ENCODE measurements at places on chromosomes 16 and 17.
A peak's percentile ranks its signal among the peaks of the same experiment; 100 is the strongest.

DNA sequence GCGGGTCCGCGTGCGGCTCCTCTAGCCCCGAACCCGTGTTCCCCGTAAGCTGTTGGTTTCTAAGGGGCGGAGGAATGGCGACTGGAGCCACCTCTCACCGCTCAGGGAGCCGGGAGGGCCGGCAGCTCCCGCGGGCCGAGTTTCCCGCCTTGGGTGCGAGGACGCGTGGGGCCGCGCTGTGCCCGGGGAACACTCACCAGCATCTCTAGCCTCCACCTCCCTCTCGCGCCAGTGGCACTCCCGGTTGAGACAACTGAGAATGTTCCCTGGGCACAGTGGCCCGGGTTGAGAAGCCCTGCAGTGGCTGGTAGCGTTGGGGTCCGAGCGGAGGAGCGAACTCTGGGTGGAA lies 560 bp downstream of the TELO2 start:
- no peak for DNase-seq

GRCh38 chr16:4833584-4833983 lies 13.5 kb downstream of the GLYR1 start:
- DNase-seq, result no peak

DNA sequence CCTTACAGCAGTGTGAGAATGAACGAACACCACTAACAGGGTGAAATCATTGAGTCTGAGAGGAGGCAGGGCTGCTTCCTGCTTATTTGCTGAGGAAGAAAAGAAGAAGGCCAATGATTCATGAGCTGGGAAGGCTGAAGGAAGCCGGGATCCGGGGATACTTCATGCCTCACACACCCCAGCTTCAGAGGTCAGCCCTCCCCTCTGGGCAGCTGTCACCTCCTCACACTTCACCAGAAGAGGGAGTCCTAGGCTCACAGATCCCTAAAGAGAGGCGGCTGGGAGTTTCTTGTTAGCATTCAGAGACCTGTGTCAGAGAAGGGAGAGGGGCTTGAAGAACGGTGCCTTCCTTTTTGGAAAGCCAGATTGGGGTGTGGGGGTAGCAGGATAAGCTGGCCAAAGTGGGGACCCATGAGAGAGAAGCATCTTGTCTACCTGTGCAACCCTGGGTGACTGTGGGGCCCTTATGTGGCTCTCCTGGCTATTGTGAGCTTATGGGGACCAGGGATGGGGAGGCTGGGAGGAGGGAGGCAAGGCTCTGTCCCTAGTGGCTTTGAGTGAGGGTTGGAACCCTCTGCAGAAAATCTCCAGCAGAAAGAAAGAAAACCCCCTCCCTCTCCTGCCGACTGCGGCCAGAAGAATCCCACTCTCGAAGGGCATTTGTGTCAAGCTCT lies 94.6 kb downstream of the RGS9 start:
- peak; percentile 80 for DNase-seq

DNA sequence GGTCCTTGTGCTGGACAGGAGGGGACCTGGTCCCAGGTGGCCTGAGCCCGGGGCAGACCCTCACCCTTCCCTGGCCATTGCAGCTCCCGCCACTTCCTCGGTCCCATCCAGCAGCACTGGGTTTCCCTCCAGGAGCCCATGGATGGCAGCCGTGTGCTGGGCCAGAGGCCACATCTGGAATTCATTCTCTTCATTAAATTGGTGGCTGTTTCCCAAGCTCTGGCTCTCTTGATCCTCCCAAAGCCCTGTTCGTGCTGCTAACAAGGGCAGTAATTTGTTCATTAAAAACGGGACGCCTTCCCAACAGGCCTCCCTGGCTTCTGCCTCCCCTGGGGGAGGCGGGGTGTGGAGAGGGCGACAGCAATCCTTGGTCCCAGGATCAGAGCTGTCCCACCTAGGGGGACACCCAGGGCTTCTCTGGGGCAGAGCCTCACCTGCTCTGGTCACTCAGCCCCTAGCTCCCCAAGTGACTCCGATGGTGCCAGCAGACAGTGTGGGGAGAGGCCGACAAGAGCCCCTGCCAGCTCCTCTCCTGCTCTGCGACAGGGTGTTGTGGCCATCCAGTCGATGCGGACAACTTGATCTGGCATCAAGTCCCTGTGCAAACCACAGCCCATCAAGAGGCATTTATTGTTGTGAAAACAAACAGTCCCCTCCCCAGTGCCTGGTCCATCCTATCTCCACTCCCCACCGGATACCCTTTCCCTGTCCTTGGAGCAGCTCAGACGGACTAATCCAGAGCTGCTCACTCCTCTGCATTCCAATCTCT lies 44.0 kb downstream of the SDK2 start:
- no peak for DNase-seq

DNA sequence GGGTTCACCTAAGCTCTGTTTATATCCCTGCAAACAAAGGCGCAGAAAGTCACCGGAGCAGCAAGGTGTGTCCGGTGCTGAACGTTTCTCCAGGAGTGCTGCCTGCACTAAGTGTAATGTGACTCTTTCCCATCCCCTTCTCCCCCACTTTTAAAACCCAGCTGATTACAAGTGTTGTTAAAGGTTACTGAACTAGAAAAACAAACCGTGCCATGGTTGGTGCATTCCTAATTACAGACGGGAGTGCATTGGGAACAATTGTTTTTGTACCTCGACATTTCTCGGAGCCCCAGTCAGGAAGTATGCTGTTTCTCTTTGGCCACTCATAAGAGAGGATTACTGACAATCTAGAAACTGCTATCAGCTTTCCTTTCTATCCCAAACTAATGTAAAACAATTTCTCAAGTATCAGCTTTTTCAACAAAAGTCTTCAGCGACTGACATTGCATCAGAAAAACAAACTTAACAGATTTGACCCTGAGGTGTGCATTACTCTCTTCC lies 441.0 kb upstream of the SALL1 start:
- DNase-seq, result no peak

GRCh38 chr17:58591455-58591854 lies 77.0 kb upstream of the MTMR4 start:
- no peak for DNase-seq

GRCh38 chr17:41026715-41027471 lies at the start of gene KRTAP1-5:
KRTAP1-5 (minus strand) TSS chr17:41027208; CDS start chr17:41027155, 53 bp downstream.
- no peak for DNase-seq

- no peak for DNase-seq
These were observed 23.7 kb upstream of the MED9 start for GRCh38 chr17:17453088-17453487.

GRCh38 chr17:76951375-76951905 lies 83.2 kb downstream of the MGAT5B start:
- no peak for DNase-seq

GRCh38 chr17:37280841-37281240 lies 94.9 kb upstream of the C17orf78 start:
- no peak for DNase-seq

DNA sequence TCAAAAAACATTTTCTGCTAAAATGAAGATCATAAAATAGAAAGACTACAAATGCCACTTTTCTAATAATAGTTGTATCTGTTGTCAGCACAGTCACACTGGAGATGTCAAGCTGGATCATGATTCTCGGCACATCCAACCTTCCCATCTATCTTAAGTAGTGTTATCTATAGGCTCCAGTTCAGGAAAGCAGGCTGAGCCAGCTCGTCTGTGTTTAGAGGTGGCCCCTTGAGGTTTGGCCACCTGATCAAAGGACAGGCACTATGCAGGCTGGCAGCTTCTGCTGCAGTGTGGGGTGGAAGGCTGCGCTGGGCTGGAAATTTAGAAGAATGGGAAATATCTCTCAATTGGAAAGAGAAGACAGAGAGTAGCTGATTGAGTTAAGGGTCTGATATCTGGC lies 32.4 kb downstream of the SMYD4 start:
- no peak for DNase-seq

Data from LoVo (cell line).